CD4-positive, alpha-beta T cell treated with Interleukin-17A for 1 hour (primary cell): ENCODE measurements at places on chromosomes 1 and 21.
A peak's percentile ranks its signal among the peaks of the same experiment; 100 is the strongest.

DNA sequence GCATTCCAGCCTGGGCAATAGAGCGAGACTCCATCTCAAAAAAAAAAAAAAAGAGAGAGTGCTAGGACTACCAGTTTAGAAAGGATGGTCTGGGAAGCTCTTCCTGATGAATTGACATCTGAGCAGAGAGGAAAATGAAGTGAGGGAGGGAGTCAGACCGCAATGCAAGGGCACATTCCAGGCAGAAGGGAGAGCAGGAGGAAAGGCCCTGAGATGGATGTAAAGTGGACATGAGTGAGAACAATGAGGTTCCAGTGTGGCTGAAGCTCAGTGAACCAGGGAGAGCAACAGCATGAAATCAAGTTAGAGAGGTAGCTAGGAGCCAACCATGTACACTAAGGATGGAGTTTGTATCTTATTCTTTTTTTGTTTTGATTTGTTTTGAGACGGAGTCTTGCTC lies 55.9 kb upstream of the SPOCD1 start:
- no peak for DNase-seq

DNA sequence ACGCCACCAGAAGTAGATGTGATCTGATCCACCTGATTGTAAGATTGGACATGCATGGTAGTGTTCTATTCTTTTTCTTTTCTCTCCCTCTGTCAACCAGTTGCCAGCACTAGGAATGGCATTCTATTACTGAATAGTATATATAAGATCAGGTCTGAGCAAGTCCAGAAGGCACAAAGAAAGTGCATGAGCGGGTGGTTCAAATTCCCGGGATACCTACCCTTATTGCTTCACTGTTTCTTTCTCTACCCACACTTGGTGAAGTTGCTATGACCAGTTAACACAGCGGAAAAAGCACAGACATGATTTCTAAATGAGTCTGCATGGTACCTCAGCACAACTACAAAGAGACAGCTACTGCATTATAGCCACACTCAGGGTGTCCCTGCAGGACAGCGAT lies 64.0 kb downstream of the SLC9A1 start:
- DNase-seq: no peak

GRCh38 chr1:38152351-38153065 lies 105.9 kb upstream of the POU3F1 start:
- no peak for DNase-seq

GRCh38 chr21:45542242-45542666 lies at the start of gene SLC19A1:
Gene SLC19A1, minus strand, starts transcription at chr21:45542440. Its CDS starts 4,481 bp downstream, at chr21:45537959.
- DNase-seq: peak; percentile 70

- no peak for DNase-seq
These were observed 85.7 kb upstream of the CXADR start for GRCh38 chr21:17427157-17427556.

DNA sequence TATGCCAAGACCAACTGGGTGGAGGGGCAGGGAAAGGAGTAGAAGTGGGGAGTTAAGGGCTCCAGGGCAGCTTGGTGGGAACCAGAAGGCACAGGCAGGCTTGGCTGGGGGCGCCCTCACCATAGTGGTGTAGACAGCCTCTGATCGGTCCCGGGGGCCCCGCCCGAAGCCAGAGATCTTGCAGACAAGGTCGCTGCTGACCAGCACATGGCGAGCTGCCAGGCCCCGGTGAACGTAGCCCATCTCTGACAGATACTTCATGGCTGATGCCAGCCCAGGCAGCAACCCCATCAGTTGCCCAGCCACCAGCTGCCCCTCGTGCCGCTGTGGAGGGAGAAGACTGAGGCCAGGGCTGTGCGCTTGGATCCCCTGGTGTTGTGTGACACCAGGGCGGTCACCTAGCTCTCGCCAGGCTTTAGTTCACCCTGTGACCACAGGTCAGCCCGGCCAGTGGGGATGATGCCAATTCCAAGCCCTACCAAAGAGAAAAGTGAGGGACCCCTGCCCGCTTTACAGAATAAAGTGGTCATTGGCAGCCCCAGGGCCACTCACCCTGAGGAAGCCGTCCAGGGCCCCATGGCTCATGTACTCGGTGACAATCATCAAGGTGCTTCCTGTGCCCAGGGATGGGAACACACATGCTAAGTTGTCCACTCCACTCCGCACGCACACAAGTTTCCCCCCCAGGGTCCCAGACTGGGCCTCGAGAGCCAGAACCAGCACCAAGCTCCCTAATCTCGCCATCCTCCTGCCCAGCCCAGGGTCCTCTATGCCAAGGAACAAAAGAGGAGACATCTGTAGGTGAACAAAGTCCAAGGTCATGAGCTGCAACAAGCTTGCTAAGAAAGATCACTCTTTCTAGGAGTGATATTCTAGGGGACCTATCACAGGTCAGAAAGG lies 28.2 kb downstream of the CDCA8 start:
- no peak for DNase-seq

- no peak for DNase-seq
These were observed 15.8 kb downstream of the HSPG2 start for GRCh38 chr1:21921100-21921875.

GRCh38 chr1:17551755-17552234 lies 12.3 kb downstream of the ARHGEF10L start:
- DNase-seq: no peak

GRCh38 chr1:10716840-10717239 lies 79.6 kb downstream of the CASZ1 start:
- DNase-seq: no peak

GRCh38 chr1:58844176-58844575 lies 60.3 kb upstream of the JUN start:
- DNase-seq: no peak

GRCh38 chr1:111541721-111542120 lies 38.3 kb upstream of the ADORA3 start:
- DNase-seq: no peak

GRCh38 chr1:112027696-112028095 lies 38.2 kb upstream of the KCND3 start:
- no peak for DNase-seq

GRCh38 chr1:240515505-240515904 lies 96.5 kb downstream of the GREM2 start:
- DNase-seq: no peak

DNA sequence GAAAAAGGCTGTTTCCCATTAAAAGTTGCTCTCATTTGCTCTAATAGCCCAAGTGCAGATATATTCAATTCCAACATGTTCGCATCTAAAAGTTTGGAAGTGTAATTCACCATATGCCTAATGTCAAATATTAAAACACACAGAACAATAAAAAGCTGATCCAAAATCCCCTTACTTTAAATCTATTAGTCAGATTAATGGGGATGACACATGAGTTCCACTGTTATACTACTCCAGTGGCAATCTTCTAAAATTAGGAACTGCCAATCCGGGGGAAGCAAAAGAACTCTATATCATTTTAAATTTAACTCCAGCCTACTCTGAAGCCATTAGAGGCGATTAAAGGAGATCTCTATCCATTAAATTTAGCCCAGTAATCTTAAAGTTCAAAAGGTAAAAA lies 317.1 kb downstream of the NTNG1 start:
- DNase-seq: no peak

DNA sequence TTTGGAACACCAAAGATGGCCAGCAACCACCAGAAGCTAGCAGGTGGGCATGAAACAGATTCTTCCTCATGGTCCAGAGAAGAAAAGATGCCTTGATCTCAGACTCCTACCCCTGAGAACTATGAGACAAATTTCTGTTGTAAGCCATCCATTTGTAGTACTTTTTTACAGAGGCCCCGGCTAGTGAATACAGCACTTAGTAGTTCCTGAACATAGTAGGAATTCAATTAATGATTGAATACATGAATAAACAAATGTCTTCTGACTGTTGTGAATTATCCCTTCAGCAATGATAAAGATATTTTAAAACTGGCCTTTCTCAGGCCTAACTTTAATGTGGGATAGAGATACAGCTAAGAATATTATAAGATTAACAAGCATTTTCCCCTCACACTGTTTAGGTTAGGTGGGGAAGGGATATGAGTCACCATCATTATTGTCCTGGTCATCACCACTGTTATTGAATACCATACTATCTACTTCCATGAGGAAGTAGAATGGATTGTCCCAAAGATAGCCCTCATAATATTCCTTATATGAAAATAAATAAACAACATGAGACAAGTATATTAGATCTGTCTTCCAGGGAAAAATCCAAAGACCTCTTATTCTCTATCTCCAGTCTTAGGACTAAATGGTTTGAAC lies 51.4 kb downstream of the ADCY10 start:
- DNase-seq: no peak

GRCh38 chr1:66348776-66349175 lies 185.2 kb upstream of the SGIP1 start:
- DNase-seq: no peak
